Activated CD8-positive, alpha-beta T cell treated with anti-CD3 and anti-CD28 coated beads, Interleukin-2, amount 10 ng/mL, durations not matched to agents 7 days and 5 days (primary cell): ENCODE measurements at places on chromosomes 7 and 10.

GRCh38 chr7:7696458-7697119 is 21.8 kb downstream of the RPA3 start:
- no peak for DNase-seq

- no peak for DNase-seq
Measured at GRCh38 chr7:6256677-6257535, 15.5 kb downstream of the CYTH3 start.

GRCh38 chr10:125159932-125160855 is at the start of gene CTBP2:
CTBP2 (minus strand) TSS chr10:125160563.
- no peak for DNase-seq

DNA sequence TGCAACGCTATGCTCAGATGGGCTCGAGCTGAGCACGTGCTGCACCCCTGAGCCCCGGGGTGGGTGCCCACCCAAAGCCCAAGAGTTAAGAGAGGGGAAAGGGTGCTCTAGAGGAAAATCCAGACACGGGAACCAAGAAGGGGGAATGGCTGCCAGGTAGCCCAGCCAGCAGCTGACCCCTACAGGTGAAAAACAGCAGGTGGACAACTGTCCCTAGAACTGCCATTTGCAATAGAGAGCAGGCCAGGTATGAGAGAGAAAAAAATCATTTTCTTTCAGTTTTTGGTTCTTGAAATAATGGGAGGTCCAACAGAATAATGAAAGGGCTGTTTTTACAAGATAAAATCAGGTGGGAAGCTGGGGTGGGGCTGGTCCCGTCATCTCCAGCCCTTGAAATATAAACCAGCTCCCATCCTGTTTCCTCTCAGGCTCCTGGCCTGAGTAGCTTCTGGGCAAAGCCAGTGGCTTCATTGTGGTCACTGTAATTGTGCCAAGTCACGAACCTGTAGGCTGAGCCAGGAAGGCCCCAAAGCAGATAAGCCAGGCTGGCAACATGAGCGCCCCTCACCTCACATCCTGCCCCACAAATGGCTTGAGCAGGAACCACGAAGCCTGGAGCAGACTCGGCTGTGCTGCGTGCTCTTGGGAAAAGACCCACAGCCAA is 257.8 kb downstream of the SNX10 start:
- no peak for DNase-seq

DNA sequence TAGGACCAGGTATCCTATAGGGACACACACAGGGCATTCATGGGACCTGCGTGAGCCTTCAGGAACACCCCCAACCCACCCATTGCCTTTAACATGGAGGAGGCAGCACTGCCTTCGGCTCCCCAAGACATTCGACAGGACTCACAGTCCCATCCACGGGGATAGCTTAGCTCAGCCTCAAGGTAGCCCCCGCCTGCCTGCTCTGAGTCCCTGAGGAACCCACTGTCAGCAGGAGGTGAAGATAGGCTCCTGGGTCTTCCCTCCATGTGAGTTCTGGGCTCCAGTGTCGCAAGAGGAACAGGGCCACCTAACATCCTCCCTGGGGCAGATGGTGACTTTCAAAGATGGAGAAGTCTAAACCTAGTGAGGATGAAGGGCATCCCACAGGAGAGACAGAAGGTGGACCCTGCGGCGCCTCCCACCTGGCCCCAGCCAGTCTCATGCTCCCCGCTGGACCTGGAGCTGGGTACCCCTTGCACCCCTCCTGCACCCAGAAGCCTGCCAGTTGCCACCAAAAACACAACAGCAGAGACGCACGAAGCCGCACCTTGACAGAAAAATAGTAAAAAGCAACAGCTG is 4.9 kb upstream of the ADIRF start:
- no peak for DNase-seq

- no peak for DNase-seq
Measured at GRCh38 chr10:4151466-4151865, 366.5 kb upstream of the KLF6 start.
